ENCODE measurements at places on chromosomes 1 and 21. TPM values are rescaled to one million over a fixed set of nuclear protein-coding genes. Genes with fewer than 3 reads are reported as not detected.
A peak's percentile ranks its signal among the peaks of the same experiment; 100 is the strongest.

Gene SPRR2A
- not detected for total RNA-seq

DNA sequence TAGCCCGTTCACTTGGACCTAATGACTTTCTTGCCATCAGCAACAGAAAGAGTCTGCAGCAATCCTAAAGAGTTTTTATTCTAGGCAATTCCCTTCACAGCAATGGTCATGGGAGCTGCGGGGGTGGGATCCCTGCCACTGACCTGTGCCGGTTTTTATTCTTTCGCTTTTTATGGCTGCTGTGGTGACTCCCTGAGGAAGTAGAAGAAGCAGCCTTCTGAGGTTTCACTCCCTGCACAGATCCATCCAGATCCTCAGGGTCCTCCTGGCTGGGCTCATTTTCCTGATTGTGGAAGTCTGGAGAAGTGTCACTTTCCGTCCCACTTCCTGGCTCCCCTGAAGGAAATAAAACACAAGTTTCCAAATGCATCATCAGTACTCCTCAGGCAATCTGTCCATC lies 12.9 kb downstream of the MEAF6 start:
- no peak for DNase-seq

Gene LAMB3
- total RNA-seq = 16.1 TPM

GRCh38 chr1:76876655-76877395 lies 9.5 kb downstream of the ST6GALNAC5 start:
- no peak for DNase-seq

GRCh38 chr1:51708911-51709760 lies 92.2 kb downstream of the OSBPL9 start:
- no peak for DNase-seq

Gene TTC4
- 17.6 TPM for total RNA-seq

Gene KIAA1614
- 17.6 TPM for total RNA-seq

DNA sequence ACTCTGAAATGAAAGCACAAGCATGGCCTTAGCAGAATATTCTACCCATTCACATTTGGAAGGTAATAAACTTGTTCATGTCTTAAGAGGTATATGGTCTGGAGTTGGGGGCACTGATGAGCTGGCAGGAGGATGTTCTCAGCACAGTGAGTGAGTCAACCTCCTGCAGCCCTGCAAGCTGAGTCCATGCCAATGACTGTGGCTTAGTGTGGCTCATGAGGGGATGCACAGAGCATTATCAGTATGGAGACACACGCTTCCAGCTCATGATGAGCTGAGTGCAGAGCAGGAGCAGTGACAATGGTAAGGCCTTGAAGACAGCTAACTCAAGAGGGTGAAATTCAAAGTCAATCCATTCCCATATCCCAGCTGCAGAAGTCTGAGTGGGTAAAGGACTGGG lies 102.3 kb downstream of the TNFSF18 start:
- peak; percentile 75 for DNase-seq

All from umbilical cord (tissue), 2 donors.